PC-9 (cell line): ENCODE measurements at places on chromosomes 11 and 22. TPM values are rescaled to one million over a fixed set of nuclear protein-coding genes. Genes with fewer than 3 reads are reported as not detected.

OSBPL5 gene
- total RNA-seq = 6.4 and 8.8 TPM in 2 replicates

GGT5 gene
- total RNA-seq = not detected in 2 replicates

DNA sequence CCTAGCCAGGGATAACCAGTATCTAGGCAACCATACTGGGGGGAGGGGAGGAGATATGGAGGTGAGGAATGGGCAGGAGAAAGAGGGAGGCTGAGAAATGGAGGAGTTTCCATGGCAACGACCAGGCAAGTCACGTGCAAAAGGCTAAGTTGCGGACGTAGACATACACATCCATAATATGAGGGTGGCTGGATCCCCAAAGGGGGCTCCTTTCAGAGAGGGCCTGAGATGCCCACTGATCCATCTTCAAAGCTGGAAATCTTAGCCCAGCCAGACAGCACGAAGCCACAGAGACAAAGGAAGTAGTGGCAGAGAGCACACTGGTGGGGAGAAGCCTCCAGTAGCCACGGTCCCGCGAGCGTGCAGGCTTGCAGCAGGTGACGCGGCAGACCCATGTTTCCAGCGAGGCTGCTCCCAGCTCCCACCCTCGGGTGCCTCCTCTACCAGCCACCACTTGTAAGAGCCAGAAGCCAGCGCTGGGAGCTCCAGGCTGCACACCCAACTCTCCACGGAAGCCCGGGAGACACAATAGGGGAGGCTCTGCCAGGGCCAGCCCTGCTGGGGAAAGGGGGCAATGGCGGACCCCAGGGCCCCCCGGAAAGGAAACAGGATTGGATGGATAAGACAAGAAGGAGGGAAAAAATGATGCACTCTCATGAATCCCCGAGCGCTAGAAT is 938 bp downstream of the FXYD6 start:
- DNase-seq = no peak

- no peak for DNase-seq
Observed at GRCh38 chr22:45579306-45579705, 76.6 kb downstream of the FBLN1 start.
